ENCODE measurements at places on chromosomes 3 and 15. TPM values are rescaled to one million over a fixed set of nuclear protein-coding genes. Genes with fewer than 3 reads are reported as not detected.

GRCh38 chr3:184133840-184134745 lies 1.1 kb upstream of the EIF2B5 start:
- DNase-seq = peak; percentile 85
- peaks cover 11% of the 10 kb centered on the region for H3K4me1 ChIP-seq
- H3K27ac ChIP-seq = peak overlapping the region; percentile 70
- peak overlapping the region; percentile 98 for H3K4me3 ChIP-seq
- no peaks in the 10 kb centered on the region for H3K27me3 ChIP-seq

DNA sequence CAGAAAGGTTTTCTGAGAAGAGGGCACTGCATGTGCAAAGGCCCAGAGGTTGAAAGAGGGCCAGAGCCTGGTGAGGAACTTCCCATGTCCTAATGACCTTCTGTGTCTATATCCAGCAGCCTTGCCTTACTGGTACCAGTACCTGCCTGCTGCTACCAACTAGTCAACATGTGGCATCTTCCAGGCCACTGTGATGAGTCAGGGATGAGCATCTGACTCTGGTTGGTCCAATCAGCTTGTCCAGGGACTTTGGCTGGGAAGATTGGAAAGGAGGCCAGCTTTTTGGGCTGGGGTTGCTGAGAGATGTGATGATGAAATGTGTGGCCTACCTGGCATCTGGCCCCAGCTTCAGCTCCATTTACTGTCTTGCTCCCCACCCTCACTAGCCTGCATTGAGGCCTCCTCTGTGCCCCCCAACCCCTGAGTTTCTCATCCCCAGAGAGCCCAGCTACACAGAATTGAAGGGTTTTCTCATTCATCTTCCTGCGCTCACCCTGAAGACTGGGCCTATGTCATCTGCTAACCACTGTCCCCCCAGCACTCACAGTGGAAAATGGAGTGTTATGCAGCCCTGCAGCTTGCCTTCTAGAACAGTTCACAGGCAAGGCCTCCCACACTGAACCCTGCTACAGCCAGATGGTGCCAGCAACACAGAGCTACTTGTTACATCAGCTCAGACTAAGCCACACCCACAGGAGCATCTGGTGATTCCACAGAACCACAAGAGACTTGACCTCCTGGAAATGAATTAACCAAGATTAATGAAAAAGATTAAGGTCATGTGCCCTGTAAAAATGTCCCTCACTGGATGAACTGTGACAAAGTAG lies 1.3 kb upstream of the TWF2 start:
- no peak for DNase-seq
- H3K27me3 ChIP-seq = no peaks in the 10 kb centered on the region
- H3K27ac ChIP-seq = no peak overlapping the region

DNA sequence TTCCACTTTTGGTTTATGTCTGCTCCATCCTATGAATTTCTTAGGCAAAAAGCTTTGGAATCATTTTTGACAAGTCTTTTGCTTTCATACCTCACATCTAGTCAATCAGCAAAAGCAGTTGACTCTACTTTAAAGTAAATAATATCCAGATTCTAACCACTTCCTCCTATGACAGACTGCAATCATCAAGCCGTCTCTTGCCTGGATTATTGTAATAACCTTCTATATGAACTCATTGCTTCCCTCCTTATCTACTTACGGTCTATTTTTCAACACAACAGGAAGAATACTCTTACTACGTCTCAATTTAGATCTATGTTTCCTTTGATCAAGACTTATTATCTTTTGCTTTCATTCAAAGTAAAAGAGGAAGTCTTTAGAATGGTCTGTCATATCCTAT lies 20.7 kb downstream of the CLDN1 start:
- DNase-seq = no peak
- no peaks in the 10 kb centered on the region for H3K36me3 ChIP-seq
- no peak overlapping the region for H3K4me3 ChIP-seq
- H3K4me1 ChIP-seq = peaks cover 13% of the 10 kb centered on the region
- no peak overlapping the region for H3K27ac ChIP-seq

DNA sequence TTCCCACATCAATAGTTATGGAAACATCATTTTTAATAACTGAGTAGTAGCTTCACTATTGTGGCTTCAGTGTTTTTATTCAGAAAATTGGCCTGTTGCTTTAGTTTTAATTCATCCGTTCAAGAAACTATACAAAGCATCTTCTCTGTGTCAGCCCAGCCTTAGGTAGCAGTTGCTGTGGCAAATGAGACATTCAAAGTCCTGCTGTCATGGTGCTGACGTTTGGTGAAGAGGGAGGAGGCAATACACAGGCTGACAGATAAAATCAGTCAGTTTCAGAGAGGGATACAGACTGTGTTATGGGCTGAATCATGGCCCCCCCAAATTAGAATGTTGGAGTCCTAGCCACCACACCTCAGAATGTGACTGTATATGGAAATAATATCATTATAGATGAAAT lies 56.5 kb downstream of the SLC7A14 start:
- no peaks in the 10 kb centered on the region for H3K27me3 ChIP-seq
- no peaks in the 10 kb centered on the region for H3K36me3 ChIP-seq
- DNase-seq = no peak
- H3K27ac ChIP-seq = no peak overlapping the region

- H3K27me3 ChIP-seq = no peaks in the 10 kb centered on the region
- H3K27ac ChIP-seq = no peak overlapping the region
- peaks cover 33% of the 10 kb centered on the region for H3K36me3 ChIP-seq
- H3K4me3 ChIP-seq = no peak overlapping the region
Observed at GRCh38 chr3:70981231-70981880, 602.2 kb downstream of the FOXP1 start.

Gene CKMT1B
- 1.8 TPM for total RNA-seq

Gene UNC45A
- 29.2 TPM for total RNA-seq

Gene POLQ
- total RNA-seq = 0.09 TPM
